ENCODE measurements at places on chromosomes 2 and 18.

DNA sequence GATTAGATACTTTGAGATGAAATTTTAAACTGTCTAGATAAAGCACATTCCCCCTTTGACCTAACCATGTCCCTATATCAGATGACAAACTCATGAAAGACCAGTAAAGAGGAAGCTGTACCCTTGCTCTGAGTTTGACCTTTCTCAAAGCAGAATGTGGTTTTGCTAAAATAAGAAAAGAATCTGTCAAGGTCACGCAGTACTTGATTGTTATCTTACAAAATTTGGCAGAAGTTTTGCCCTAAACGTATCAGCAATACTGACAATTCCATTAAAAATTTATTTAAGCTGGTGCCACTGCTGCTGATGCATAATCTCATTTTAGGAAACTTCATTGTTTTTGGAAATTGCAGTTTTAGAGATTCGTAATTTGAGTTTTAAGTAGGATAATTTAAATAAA, 31.2 kb upstream of the GALM start:
- no peak for DNase-seq

- peak; percentile 77 for DNase-seq
Observed at GRCh38 chr2:31170071-31170698, 31.9 kb upstream of the GALNT14 start.

DNA sequence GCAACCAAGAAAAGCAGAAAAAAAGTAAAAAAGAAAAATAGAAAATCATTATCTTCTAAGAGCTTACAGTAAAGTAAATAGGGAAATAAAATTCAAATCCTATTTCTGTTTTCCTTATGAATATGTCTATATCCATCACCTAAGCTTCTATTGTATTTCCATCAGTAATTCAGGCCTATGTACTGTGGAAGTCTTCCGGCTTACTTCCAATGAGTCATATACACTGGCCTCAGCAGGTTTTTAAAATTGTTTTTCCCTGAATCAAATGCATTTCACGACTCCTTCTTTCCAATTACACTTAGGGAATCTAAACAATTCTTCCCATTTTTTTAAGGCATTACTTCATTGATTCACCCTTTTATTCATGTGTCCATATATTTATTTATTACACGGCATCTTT, 164.7 kb downstream of the CCDC102B start:
- DNase-seq, result no peak

GRCh38 chr18:26262156-26262555, 35.9 kb downstream of the TAF4B start:
- no peak for DNase-seq

- no peak for DNase-seq
Observed at GRCh38 chr2:3334392-3335345, 42.9 kb downstream of the EIPR1 start.

- DNase-seq, result no peak
Observed at GRCh38 chr18:45488645-45489044, 126.6 kb upstream of the SLC14A2 start.

DNA sequence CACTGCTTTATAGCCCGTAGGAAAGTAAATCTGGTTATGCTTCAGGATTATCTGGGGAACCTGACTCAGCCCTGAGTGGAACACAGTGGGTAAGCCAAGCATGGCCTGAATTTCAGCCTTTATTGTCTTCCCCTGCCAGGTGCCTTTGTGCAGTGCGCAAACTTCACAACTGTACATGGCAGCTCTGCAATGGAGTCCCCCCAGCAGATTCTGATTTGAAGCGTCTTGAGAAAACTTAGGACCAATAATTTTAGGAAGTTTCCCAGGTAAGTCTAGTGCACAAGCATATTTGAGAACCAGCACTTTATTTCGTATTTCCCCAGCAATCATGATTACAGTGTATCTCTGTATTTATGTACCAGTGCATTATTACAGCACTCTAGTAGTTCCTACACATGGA, 112.1 kb upstream of the ARL4C start:
- DNase-seq, result no peak

- DNase-seq, result no peak
Observed at GRCh38 chr2:40155728-40156127, 296.2 kb downstream of the SLC8A1 start.

DNA sequence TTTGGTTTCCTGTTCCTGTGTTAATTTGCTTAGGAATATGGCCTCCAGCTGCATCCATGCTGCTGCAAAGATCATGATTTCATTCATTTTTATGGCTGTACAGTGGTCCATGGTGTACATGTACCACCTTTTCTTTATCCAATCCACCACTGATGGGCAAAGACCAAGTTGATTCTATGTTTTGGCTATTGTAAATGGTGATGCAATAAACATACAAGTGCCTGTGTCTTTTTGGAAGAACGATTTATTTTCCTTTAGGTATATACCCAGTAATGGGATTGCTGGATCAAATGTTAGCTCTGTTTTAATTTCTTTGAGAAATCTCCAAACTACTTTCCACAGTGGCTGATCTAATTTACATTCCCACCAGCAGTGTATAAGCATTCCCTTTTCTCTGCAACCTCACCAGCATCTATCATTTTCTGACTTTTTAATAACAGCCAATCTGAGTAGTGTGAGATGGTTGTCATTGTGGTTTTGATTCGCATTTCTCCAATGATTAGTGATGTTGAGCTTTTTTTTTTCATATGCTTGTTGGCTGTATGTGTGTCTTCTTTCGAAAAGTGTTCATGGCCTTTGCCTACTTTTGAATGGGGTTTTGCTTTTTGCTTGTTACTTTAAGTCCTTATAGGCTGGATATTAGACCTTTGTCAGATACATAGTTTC, 19.4 kb downstream of the EXOC6B start:
- no peak for DNase-seq

DNA sequence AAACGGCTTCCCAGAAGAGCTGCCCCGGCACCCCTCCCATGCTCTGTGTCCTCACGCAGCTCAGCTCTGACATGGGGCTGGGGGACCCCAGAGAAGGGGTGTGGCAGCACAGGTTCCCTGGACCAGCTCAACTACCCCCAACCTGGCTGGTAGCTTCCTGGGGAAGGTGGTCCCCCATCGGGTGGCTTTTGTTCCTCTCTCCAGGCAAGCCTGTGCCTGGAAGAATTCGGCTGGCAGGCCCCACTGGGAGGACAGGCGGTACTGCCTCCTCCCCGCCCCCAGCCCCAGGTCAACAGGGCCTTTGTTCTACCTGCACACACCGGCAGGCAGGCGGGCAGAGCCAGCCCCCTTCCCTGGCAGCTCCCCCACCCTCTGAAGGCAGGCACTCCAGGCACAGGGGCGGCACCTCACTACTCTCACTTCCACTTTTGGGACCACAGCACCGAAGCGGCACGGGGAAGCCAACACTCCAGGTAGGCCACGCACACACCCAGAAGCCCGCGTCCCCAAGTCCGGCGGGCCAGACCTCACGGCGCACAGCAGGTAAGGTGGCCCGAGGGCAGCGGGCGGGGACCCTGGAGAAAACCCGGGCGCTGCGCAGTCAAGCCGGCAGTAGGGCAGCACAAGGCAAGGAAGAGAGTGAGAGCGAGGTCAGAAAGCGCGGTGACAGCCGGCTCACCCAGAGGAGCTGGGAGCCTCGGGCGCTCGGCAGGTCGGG, 1.3 kb downstream of the HS6ST1 start:
- peak; percentile 21 for DNase-seq

- no peak for DNase-seq
Observed at GRCh38 chr18:55405893-55406406, 182.0 kb downstream of the TCF4 start.
